ENCODE measurements at places on chromosomes 16 and 17. TPM values are rescaled to one million over a fixed set of nuclear protein-coding genes. Genes with fewer than 3 reads are reported as not detected.

The AGRP gene
- not detected for total RNA-seq

The TNFRSF17 gene
- not detected for total RNA-seq

The KCTD19 gene
- not detected for total RNA-seq

The MAPT gene
- 28.6 TPM for total RNA-seq

The ERN1 gene
- 9.3 TPM for total RNA-seq

The CSH1 gene
- total RNA-seq = not detected

The SDR42E2 gene
- total RNA-seq = 0.08 TPM

The HOXB8 gene
- total RNA-seq = not detected
